ENCODE measurements at places on chromosomes 11 and 22.

DNA sequence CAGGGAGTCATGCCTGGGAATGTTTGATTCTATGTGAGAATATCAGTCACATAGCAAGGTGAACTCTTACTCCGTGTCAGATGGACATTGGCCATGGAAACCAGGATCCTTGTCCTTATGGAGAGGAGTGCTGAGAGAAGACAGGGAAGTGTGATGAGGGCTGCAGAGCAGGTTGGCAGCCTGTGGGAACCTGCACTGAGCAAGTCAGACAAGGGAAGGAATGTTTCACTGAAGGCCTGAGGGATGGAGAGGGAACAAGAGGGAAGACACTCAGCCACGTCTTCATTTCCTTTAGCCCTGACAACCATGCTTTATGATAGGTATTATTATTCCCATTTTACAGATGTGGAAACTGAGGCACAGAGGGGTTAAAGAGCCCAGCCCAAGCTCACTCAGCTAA, 38.4 kb upstream of the HORMAD2 start:
- H3K4me1 ChIP-seq = peaks cover under 1% of the 10 kb centered on the region
- H3K27ac ChIP-seq = no peak overlapping the region
- H3K36me3 ChIP-seq = no peaks in the 10 kb centered on the region
- DNase-seq = no peak
- no peaks in the 10 kb centered on the region for H3K27me3 ChIP-seq

DNA sequence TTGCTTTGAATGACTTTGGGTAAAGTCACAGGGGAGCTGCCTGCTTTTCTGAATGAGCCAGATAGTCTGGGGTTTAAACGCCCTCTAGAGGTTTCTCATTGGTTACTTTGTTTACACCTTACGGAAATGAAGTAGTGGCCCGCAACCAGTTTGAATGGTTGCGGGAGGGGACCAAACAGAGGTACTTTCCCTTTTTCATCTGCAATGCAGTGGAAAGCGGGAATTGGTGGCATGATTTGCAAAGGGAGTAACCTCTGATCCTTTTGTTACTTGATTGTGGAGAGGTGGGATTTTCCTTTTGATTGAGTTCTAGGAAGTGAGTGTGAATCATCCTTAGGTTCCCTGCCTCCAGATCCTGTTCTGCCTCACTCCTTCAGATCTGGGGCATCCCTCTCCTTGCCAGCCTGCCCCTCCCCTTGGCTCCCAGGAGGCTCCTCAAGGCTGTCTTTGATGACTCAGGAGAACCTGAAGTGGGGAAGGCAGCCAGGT, 15.9 kb upstream of the GLYATL1 start:
- H3K36me3 ChIP-seq = no peaks in the 10 kb centered on the region
- H3K4me3 ChIP-seq = no peak overlapping the region
- H3K4me1 ChIP-seq = no peaks in the 10 kb centered on the region
- DNase-seq = peak; percentile 42

GRCh38 chr11:2881981-2882375, 3.6 kb downstream of the CDKN1C start:
- no peaks in the 10 kb centered on the region for H3K36me3 ChIP-seq
- no peak overlapping the region for H3K4me3 ChIP-seq
- peaks cover 14% of the 10 kb centered on the region for H3K4me1 ChIP-seq
- H3K27me3 ChIP-seq = peaks cover 8% of the 10 kb centered on the region
- H3K27ac ChIP-seq = no peak overlapping the region

- H3K4me1 ChIP-seq = peaks cover 21% of the 10 kb centered on the region
- no peaks in the 10 kb centered on the region for H3K36me3 ChIP-seq
- no peak for DNase-seq
- H3K4me3 ChIP-seq = no peak overlapping the region
- H3K27me3 ChIP-seq = no peaks in the 10 kb centered on the region
Observed at GRCh38 chr22:20853236-20853660, 5.4 kb downstream of the PI4KA start.

DNA sequence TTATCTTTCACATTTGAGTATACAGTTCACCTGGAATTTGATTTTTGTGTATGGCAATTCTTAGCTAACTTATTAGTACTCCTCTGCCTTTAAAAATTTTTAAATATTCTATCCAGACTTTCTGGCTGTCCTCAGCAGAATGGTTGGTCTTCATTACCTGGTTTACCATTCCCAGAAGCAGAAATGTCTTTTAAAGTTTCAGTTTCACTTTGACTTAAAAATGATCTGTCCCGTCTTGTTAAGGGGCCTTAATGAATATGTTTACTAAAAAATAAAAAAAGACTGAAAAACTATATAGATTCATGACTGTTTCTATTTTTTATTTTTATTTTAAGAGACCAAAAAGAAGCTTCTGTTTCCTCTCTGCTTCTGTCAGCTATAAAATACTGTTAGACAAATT, 70.5 kb upstream of the TNRC6B start:
- H3K27ac ChIP-seq = peak overlapping the region; percentile 49
- H3K4me1 ChIP-seq = peaks cover 11% of the 10 kb centered on the region
- no peaks in the 10 kb centered on the region for H3K27me3 ChIP-seq
- peak overlapping the region; percentile 19 for H3K4me3 ChIP-seq
- DNase-seq = peak; percentile 33

- H3K27me3 ChIP-seq = no peaks in the 10 kb centered on the region
- no peak for DNase-seq
- H3K4me3 ChIP-seq = no peak overlapping the region
- H3K36me3 ChIP-seq = no peaks in the 10 kb centered on the region
Observed at GRCh38 chr11:7559398-7560283, 45.8 kb downstream of the PPFIBP2 start.

DNA sequence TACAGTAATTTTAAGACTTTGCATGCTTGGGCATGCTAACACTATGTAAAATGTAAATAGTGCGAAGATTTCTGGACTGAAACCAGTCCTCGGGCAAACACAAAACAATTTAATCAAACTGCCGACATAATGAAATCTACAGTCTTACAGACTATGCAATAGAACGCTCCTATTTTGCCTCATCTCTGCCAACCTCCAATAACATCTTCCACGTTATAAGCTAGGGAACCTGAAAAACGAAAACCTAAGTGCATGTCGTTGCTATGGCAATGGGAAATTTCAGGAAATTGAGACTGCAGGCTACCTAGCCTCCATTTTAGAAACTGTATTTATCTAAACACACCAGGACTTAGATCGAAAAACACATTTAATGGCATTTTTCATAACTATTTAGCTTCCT, 1.1 kb downstream of the CSTF3 start:
- no peak for DNase-seq
- peaks cover 15% of the 10 kb centered on the region for H3K4me1 ChIP-seq
- no peaks in the 10 kb centered on the region for H3K36me3 ChIP-seq

DNA sequence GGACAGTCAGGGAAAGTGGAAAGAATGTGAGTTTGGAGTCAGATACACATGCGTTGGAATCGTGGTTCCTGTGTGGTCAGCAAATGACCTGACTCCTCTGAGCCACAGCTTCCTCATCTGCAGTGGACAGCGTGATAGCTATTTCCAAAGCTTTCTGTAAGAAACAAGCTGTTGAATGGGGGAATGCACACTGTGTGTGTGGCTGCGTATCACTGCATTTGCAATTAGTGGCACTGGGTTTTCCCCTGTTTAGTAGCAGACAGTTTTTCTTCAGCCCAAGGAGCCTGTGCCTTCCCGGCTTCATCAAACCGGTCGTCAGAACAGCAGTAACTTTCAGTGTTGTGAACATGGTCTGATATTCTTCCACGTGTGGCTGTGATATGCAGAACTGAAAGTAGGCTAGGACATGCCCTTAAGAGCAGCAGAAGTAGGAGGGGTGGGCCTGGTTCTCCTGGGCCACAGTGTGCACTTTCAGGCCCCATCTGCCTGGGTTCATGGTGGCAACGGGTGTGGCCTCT, 121.5 kb downstream of the RRAS2 start:
- no peaks in the 10 kb centered on the region for H3K36me3 ChIP-seq
- peak; percentile 12 for DNase-seq

Data from natural killer cell (primary cell).